RWPE2 (cell line): ENCODE measurements at places on chromosomes 11 and 22.

GRCh38 chr22:37563153-37564081, 3.1 kb downstream of the CDC42EP1 start:
- peak; percentile 85 for DNase-seq

DNA sequence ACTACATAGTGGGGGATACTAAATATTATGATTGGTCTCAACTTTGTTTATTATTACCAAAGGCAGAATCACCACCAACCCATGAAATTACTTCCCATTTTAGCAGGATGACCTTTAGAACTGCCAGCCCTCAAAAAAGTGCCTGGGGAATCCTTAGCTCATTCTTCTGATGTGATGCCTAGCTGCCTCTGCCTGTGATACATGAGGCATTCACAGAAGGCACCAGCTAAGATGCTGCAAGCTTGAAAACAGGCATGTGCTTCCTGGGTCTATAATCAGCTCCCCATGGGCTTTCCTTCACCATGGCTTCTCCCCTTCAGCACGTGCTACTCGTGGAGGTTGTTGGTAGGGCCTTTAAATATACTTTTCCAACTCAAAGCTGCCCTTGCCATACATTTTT, 50.4 kb upstream of the ARHGAP20 start:
- no peak for DNase-seq

DNA sequence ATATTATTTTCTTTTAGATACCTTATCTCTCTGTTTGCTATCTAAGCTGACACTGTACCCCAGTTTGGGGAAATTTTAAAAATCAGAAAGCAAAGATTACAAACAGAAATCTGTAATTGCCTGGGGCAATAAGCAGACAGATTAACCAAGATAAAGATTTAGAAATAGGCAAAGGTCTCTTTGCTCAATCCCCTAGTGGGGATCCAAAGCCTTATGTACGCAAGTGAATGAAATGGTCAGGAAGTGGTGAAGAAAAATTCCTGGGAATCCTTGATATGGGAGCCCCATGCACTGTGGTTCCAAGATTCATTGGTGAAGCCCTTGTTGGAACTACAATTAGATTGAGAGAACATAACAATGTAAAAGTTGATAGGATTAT, 139.5 kb upstream of the GUCY1A2 start:
- DNase-seq: no peak

- DNase-seq: no peak
Observed at GRCh38 chr11:76814414-76814813, 31.3 kb downstream of the TSKU start.

DNA sequence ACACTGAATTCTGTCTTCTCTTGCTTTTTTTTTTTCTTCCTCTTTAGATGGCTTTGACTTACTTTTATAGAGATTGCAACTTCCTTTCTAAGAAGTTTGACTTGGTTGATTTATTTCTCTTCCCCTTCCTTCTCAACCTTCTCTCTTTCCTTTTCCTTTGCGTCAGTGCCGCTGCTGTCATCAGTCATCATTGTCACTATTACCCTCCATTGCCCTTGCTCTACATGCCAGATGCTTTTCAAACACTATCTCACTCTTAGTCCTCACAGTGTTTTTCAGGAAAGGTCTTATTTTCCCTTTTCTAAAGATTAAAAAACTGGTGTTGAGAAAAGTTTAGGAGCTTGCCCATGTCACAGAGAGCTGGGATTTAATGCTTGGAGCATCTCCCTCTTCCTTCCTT, 74.7 kb upstream of the C11orf87 start:
- no peak for DNase-seq

GRCh38 chr11:76764941-76765665, 18.1 kb upstream of the TSKU start:
- DNase-seq: no peak

DNA sequence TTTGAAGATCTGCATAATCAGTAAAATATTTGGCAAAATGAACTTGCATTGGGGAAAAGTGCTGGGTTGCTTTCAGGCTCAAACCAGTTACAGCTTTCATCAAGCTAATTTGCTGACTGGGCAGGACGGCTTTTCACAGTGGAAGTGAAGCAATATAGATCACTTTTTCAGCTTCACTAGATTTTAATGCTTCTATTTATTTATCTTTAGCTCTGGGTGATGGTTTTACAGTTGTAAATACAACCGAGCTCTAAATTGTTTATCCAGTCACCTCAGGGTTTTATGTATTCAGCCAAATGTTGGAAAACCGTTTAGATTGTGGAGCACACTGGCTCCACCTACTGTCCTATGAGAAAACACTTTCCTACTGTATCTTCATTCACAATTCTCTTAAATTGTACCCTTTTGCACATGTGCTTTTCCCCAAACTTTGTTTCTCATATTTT, 58.2 kb downstream of the ACER3 start:
- DNase-seq: no peak

- peak; percentile 31 for DNase-seq
Observed at GRCh38 chr22:36736701-36737320, 33.3 kb upstream of the CACNG2 start.

- no peak for DNase-seq
Observed at GRCh38 chr11:9716275-9717039, 52.6 kb downstream of the SWAP70 start.

- DNase-seq: no peak
Observed at GRCh38 chr11:91243051-91243450, 981.6 kb upstream of the FAT3 start.

DNA sequence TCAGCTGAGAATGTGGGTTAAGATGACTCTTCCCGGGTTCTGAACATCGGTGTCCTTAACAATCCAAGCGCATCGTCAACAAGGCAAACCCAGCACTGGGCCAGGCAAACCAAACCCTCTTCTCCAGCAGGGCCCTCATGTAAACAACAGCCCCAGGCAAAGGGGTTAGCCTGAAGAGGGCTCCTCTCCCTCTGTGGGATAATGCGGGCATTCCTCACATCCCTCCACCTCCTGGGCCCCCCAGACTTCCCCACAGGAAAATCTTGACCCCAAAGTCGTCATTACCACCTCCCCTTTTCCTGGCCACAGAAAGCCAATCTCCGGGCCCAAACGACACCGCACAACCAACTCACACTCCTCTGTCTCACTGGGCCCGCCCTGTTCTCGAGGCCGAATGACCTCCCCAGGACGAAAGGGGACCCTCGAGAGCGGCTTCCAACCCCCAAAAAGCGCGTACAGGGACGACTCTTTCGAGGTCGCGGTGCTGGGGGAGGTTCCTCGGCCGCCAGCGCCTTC, 566 bp downstream of the DDB1 start:
- no peak for DNase-seq

- peak; percentile 30 for DNase-seq
Observed at GRCh38 chr11:68402355-68403031, 58.1 kb upstream of the PPP6R3 start.

GRCh38 chr22:45834241-45834640, 142.7 kb downstream of the WNT7B start:
- no peak for DNase-seq

DNA sequence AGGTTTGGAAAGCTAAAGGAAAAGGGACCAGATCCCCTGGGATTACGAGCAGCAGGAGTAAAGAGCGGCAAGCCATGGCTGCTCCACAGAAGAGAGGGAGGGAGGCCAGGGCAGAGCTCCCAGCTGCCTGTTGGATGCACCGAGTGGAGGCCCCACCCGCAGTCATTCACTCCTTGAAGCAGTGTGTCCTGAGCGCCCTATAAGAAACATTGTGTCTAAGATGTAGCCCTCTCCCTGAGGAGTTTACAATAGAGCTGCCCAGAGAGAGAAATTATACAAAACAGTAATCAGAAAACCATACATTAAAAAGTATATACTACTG, 54.7 kb upstream of the CSNK2A3 start:
- DNase-seq: no peak

- DNase-seq: no peak
Observed at GRCh38 chr22:25722626-25723025, 19.4 kb upstream of the MYO18B start.

- DNase-seq: no peak
Observed at GRCh38 chr11:88375927-88376470, 38.5 kb upstream of the CTSC start.

DNA sequence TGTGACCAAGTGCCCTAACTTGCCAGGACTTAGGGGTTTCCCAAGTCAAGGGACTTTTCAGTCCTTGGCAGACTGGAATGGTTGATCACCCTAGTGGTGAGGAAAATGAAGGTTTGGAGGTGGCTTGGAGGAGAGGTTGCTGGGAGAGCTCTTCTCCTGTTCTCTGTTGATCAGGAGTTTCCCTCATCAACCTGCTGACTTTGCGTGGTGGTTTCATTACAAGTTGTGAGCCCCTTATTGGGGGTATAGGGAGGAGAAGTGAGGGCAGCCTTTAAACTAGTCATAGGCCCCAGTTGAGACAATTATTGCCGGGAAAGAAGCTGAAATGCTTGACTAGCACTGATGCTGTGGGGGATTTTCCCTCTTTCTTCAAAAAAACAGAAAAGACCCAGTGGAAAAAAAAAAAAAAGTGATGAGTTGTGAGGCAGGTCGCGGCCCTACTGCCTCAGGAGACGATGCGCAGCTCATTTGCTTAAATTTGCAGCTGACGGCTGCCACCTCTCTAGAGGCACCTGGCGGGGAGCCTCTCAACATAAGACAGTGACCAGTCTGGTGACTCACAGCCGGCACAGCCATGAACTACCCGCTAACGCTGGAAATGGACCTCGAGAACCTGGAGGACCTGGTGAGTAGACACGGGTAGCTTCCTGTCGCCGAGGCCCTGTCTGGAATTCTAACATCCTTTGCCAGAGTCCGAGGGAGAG, at the start of gene CXCR5:
Gene CXCR5, plus strand, starts transcription at position 525 of the 704 bp plus-strand sequence. Its CDS starts 50 bp downstream, at position 575.
- no peak for DNase-seq

DNA sequence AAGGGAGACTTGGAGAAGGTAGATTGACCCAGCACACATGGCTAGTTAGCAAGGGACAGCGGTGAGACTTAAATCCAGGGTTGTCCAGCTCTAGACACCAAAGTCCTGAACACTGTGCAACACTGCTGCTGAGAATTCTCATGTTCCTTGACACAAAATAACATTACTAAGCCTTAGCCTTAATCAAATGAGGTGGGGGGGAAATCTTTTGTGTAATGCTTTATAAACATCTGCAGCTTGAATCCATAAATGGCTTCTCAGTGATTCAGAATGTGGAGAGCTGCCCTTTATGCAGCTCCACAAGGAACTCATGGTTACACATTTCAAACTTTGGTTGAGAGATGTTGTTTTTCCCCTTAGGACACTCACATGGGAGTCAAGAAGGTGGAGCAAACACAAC, 80.0 kb downstream of the CD44 start:
- no peak for DNase-seq

GRCh38 chr11:112806876-112807275, 154.3 kb upstream of the NCAM1 start:
- no peak for DNase-seq
